Activated naive CD4-positive, alpha-beta T cell treated with anti-CD3 and anti-CD28 coated beads for 36 hours (primary cell): ENCODE measurements at places on chromosomes 5 and 9.

DNA sequence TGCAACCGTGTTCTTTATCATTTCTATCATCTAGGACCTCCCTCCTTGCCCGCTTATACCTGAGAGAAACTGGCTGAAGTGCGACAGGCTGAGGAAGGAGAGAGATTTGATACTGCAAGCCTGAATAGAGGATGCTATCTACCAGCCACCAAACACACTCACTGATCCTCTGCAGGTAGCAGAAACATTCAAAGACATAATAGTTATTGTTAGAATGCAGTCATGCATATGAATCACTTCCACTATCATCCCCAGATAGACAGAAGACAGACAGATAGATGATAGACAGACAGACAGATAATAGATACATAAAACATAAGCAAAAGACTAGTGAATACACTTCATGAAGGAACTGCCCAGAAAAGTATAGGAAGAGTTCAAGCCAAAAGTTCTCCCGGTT is 32.9 kb downstream of the FAM81B start:
- H3K4me1 ChIP-seq, result no peaks in the 10 kb centered on the region
- no peak for DNase-seq
- peaks cover under 1% of the 10 kb centered on the region for H3K27me3 ChIP-seq
- no peaks in the 10 kb centered on the region for H3K36me3 ChIP-seq

DNA sequence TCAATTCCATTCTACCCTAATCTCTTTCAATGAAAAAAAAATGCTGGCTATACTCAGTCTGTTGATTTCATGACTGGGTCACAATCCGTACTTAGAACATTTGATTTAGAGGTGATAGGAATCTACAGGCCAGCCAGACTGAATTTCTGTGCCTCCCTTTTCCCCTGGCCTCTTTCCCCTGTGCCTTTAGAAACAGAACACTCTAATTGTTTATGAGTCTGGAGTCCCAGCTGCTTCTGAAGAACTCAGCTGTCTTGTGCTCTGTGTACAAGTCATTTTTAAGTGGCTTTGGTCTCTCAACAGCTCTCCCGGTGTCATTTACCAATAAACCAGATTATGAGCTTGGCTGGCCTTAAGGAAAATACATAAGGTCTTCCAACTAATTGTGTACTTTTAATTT is 94.1 kb upstream of the ITGA2 start:
- no peak for DNase-seq
- no peak overlapping the region for H3K27ac ChIP-seq
- no peak overlapping the region for H3K4me3 ChIP-seq
- H3K27me3 ChIP-seq, result no peaks in the 10 kb centered on the region
- H3K36me3 ChIP-seq, result no peaks in the 10 kb centered on the region
- H3K4me1 ChIP-seq, result peaks cover 7% of the 10 kb centered on the region

DNA sequence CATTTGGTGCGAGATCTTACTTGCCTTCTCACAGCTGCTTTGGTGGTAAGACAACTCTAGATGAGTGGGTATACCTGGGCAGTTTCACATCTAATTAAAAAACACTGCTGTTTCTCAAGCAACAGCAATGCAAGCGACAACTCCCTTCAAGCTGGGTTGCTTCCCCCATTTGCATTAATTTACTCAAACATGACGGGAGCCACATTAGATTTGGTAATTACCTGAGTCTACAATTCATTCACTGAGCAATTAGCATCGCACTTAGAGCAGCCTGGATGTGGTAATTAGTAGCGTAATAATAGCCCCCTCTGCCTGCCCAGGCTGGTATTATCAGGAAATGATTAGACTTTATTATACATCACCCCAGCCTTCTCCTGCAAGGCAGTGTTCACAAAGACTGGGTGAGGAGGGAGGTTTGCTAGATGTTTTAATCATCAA is 73.4 kb downstream of the FBXO38 start:
- H3K4me1 ChIP-seq, result peaks cover 5% of the 10 kb centered on the region
- peaks cover 7% of the 10 kb centered on the region for H3K27me3 ChIP-seq
- peak; percentile 35 for DNase-seq
- no peaks in the 10 kb centered on the region for H3K36me3 ChIP-seq

DNA sequence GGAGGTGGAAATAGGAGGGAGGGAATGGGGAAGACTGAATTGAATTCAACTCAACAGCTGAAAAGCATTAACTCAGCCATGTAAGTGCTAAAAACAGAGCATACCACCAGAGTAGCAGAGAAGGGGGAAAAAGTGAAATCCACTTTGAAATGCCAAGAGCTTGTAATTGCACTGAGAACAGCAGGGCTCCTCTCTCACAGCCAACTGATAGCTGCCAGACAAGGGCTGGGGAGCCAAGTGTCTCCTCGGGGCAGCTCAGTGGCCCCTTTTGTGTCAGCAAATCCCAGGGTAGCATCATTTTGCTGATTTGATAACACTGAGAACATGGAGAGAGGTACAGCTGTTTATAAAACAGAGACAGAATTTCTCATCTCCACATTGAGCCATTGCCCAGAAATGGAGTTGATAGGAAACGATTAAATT is 182.5 kb downstream of the FRMD3 start:
- DNase-seq, result no peak
- no peaks in the 10 kb centered on the region for H3K4me1 ChIP-seq
- no peaks in the 10 kb centered on the region for H3K27me3 ChIP-seq
- H3K4me3 ChIP-seq, result no peak overlapping the region

GRCh38 chr5:156929366-156929948 is 33.6 kb downstream of the TIMD4 start:
- no peaks in the 10 kb centered on the region for H3K27me3 ChIP-seq
- peaks cover 5% of the 10 kb centered on the region for H3K36me3 ChIP-seq

DNA sequence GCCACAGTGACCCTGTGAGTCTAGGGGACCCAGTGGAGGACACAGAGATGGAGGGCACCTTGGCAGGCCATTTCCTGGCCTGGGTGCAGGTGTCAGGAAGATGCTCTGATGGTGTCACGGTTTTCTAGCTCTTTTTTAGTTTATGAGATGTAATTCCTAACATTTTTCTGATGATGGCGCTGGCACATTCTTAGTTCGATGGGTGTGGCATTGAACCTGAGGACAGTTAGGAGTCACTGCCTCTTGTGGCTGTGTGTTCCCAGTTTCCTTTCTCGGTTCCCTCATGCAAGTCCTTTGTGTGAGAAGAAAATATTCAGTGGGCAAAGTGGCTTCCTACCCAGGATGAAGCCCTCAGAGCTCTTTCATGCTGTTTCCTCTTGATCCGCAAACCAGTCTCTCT is 129.4 kb upstream of the ICE1 start:
- no peak overlapping the region for H3K27ac ChIP-seq
- H3K27me3 ChIP-seq, result peaks cover 4% of the 10 kb centered on the region
- no peak for DNase-seq
- no peaks in the 10 kb centered on the region for H3K4me1 ChIP-seq
- no peaks in the 10 kb centered on the region for H3K36me3 ChIP-seq

- DNase-seq, result peak; percentile 70
- H3K27me3 ChIP-seq, result no peaks in the 10 kb centered on the region
- H3K4me3 ChIP-seq, result peak overlapping the region; percentile 25
- H3K4me1 ChIP-seq, result peaks cover 59% of the 10 kb centered on the region
- peak overlapping the region; percentile 92 for H3K27ac ChIP-seq
Observed at GRCh38 chr9:37302277-37302676, 120.2 kb upstream of the GRHPR start.
